ENCODE measurements at places on chromosomes 4 and X.

GRCh38 chrX:614136-614535, 16.5 kb upstream of the SHOX start:
- no peak for DNase-seq

DNA sequence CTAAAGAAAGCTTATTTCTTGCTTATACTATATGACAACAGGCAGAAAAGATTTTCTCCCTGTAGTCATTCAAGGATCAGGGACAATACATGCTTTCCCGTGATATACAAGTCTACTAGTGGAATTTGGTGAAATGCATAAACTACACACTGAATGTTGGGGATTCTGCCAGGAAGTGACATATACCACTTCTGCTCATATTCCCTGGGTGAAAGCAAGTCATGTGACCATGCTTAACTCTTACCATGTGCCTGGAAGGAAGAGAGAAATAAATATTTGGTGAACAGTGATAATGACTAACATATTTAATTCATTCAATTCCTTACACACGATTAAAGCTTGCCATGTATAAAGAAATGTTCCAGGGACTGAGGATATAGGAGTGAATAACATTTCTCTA, 534.6 kb downstream of the PPARGC1A start:
- no peak for DNase-seq

DNA sequence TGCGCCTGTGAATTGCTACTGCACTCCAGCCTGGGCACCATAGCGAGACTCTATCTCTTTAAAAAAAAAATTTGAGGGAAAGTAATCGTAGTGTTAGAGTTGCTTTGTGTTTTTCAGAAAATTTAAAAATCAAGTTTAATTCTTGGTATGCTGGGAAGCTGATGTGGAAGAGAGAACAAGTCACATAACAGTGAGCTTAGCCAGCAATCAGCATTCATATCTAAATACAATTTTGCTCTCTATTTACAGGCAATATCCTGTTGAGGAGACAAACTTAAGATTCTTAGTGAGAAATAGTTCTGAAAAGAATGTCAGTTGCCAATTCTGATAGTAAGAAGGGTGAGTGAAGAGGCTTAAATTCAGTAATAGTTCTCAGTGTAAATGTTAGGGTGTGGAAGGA, 9.6 kb upstream of the NDUFC1 start:
- no peak for DNase-seq

DNA sequence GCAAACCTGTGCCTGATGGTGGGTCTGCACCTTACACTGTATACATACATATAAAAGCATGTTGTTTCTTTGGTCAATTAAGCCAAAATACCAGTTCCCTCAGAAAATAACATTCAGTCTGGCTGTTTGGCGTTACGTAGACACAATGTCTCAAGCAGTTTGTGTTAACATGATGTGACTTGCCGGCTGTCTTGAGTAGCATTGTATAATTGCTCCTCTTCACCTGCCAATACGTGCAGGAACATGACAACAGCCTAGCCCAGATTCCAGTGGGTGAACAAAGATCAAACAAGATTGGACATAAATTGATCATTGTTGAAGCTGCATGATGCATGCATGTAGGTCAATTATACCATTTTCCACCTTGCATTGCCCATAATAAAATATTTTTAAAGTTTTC, 102.3 kb downstream of the F11 start:
- DNase-seq, result no peak

DNA sequence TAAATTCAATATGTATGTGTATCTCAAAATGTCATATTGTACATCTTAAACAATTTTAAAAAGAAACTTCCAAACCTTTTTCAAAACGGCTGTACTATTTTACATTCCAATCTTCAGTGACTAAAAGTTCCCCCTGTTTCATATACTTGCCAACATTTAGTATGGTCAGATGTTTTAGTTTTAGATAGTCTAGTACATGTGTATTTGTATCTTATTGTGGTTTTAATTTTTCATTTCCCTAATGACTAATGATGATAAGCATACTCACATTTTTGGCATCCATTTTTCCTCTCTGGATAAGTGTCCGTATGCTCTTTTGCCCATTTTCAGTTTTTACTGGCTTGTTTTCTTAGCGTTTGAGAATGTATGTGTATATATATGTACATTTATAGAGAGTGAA, 212.2 kb upstream of the MAGEB18 start:
- DNase-seq, result no peak

DNA sequence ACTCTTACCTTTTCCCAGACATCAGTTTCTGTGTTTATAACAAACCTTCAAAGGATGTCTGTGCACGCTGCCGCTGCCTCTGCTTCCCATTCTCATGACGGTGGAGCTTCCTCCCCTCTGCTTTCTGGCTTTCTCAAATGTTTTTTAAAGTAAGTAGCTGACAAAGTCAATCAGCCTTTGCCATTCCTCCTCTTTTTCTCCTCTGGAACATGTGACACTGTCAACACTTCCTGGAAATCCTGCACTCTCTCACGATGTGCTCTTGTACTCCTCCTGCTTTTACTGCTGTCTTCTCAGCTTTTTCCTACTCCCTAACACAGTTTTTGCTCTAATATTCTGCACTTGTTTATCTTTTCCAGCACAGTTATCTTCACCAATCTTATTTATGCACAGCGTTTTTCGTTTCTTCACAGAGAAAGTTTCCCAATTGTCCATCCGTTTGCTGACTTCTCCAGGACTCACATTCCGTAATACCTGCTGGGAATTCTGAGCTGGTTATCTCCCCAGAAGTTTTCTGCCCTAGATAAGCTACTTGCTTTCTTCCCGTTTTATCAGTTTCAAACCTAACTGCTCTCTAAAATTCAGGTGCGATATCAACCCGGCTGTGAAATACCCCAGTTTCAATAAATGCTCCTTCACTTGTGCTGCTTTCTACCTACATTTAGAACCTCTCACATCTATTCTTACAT, 465.6 kb upstream of the AGA start:
- no peak for DNase-seq

GRCh38 chr4:6092131-6092530, 73.9 kb upstream of the C4orf50 start:
- no peak for DNase-seq

GRCh38 chrX:1784773-1785172, 169.9 kb downstream of the ASMT start:
- DNase-seq, result no peak

DNA sequence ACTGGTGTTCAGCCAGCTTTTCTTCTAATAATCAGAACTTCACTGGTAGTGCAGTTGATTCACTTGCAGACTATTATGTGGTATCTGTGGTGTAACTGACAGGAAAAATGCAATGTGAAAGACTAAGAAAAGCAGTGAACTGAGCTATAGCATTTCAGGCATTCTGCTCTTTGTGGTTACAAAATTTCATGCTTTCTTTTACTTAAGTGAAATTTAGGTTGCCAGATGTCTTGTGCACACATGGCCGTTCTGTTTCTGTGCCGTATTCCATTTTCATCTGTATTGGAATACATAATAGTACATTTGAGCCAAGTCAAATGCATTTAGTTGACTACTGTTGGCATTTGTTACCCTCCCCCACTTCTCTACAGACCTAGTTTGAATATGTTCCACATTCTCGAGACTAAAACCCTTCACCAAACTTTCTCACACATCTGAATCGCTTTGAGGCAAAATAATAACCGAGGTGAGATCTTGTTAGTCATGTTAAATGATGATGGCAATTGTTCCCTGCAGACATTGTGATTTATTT, 8.2 kb downstream of the RTL3 start:
- DNase-seq, result no peak

GRCh38 chr4:185955826-185956543, 113.0 kb upstream of the TLR3 start:
- no peak for DNase-seq

Data from CD4-positive, alpha-beta T cell treated with Interleukin-15 for 1 hour (primary cell).